ENCODE measurements at places on chromosomes 2 and 18. TPM values are rescaled to one million over a fixed set of nuclear protein-coding genes. Genes with fewer than 3 reads are reported as not detected.

- DNase-seq, result no peak
These were observed 53.6 kb upstream of the HNMT start for GRCh38 chr2:137910641-137911040.

EMILIN1 gene
- 1.6 TPM for total RNA-seq

ECEL1 gene
- not detected for total RNA-seq

DNA sequence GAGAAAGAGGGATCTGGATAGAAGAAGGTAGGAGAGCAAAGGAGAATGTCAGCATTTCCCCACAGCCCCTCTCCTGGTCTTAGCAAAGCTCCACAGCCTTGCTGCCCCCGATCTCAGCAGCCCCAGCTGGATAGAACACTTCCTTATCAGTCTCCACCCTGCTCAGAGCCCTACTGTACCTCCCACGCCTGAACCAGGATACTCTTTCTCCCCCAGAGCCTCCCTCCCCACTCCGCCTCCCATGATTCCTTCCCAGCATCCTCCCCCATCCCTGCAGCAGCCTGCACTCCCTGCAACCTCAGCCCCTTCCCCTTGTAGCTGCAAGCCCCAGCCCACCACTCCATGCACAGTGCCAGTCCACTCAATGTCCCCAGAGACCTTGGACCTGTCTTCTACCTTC is 25.8 kb downstream of the PLB1 start:
- no peak for DNase-seq

GRCh38 chr2:74071426-74071825 is 76.3 kb downstream of the BOLA3 start:
- DNase-seq, result no peak

DNA sequence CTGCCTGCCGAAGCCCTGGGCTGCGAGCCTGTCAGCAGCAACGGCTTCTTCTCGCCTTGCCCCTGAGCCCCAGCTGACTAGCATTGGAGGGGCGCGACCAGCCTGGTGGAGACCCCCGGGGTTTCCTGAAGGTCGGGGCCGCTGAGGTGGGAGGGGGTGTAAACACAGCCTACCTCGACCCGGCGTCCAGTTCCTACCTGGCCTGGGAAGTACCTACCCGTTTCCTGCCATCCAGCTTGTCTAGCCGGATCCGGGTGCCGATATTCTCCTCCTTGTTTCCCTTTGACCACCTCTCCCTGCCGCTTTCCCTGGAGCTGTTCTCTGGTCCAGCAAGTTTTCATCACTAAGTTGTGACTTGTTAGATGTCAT is 511 bp downstream of the MOB4 start:
- peak; percentile 34 for DNase-seq
